ENCODE measurements at places on chromosomes 6 and 20.

- DNase-seq, result no peak
Observed at GRCh38 chr6:236519-236918, 55.8 kb upstream of the DUSP22 start.

- DNase-seq, result no peak
Observed at GRCh38 chr6:3371222-3371949, 85.5 kb downstream of the SLC22A23 start.

DNA sequence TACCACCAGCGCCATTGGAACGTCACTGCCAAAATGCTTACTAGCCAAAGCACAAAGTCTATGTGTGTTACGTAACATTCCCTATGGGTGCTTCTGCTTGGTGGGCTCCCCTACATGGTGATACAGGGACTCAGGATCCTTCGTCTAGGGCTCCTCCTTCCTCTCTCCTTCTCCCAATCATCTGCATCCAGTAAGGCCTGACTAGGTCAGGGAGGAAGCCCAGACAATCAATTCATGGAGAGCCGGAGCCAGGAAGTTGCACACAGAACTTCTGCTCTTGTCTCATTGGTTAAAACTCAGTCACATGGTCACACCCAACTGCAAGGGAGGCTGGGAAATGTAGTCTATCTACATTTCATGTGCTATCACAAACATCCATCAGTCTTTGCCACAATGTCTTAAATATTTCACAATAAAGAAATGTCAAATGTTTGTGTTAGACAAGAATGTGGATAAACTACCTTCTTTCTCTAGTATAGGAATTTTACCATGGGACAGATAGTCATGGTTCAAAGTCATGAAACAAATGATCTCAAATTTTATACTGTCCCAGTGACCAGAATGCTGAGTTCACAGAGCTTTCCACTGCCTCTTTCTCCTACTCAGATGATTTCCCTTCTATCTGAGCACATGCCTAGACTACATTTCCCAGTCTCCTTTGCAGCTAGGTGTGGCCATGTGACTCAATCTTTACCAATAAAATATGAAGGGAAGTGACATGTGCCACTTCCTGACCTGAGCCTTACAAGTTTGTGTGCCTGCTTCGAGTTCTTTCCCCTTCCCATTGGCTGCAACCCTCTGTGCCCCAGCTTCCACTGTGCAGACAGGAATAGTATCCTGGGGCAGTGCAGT is 9.3 kb upstream of the KCNK15 start:
- no peak for DNase-seq

GRCh38 chr6:23522792-23523547 is 603.0 kb upstream of the NRSN1 start:
- DNase-seq, result no peak

GRCh38 chr6:165811512-165811911 is 148.5 kb upstream of the PDE10A start:
- no peak for DNase-seq

DNA sequence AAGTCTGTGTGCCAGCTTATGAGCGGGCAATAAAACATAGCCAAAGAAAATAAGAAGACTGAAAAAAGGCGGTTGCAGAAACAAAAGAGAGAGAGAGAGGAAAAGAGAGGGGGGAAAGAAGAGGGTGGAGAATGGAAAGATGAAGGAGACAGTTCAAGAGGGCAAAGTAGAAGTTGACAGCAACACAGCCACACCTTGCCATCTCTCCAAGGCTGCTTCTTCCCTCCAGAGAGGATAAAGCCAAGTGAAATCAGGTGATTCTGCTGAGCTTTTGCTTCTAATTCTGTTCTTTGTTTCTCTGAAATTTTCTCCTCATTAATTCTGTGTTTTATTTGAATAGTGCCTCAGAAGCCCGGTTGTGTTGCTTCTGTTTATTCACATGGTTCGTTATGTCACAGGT is 48.5 kb downstream of the PTPRK start:
- DNase-seq, result no peak

GRCh38 chr6:72367439-72367838 is 254.4 kb upstream of the KCNQ5 start:
- no peak for DNase-seq

DNA sequence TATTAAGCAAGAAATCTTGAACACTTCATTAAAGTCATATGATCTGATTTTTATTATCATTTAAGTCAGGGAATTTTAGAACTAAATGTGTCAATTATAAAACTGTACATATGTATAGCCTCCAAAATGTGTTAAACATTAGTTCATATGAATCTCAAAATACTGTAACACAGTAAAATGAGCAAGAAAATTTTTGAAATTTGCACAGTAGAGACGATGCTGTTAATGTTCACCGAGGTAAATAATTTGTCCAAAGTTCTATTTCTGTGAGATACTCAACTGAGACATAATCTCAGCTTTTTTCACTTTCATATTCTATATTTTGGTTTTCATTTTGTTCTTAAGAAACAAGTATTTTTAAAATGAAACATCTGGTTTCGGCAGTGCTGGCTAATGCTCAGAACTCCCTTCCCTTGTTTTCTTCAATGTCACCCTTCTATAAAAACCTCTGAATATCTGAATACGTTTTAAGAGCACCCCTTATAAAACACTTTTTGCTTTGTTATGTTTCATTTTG is 353.1 kb downstream of the LAMA2 start:
- DNase-seq, result no peak

- DNase-seq, result no peak
Observed at GRCh38 chr6:72627539-72627938, 5.7 kb downstream of the KCNQ5 start.

DNA sequence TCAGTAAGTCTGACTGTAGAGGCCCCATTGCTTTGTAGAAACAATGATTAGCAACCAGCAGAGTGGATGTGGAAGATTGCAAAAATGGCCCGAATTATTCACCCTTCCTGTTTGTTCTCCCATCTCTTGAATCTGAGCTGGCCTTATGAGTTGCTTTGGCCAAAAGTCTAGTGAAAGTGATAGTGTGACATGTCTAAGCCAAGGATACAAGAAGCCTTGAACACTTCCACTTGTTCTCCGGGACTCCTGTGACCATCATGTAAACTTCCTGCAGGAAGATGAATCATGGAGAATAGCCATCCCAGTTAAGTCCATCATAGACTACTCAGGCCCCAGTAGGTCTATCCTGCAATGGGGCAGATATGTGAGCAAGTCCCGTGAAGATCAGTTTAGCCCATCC is 252.0 kb upstream of the JAG1 start:
- DNase-seq, result no peak

GRCh38 chr6:135088281-135088680 is 33.7 kb upstream of the HBS1L start:
- DNase-seq, result no peak

DNA sequence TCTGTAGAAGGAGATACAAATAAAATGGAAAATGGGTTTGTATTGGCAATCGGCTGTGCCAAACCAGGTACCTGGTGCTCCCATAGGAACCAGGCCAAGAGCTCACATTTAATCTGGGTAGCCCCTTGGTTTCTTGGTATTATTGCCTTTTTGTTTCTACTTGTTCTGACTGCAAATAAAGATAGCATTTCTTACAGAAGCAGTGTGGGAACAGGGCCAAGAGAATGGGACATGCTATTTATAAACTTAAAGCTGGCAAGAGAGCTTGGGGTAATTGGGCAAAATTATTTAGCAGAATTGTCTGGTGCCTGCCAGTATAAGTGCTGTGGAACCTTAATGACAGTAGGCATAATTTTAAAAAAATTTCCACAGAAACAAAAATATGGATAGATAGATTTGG is 113.5 kb upstream of the GLP1R start:
- no peak for DNase-seq

GRCh38 chr6:53724501-53724900 is 58.9 kb upstream of the KLHL31 start:
- DNase-seq, result no peak

- DNase-seq, result no peak
Observed at GRCh38 chr6:148829415-148830101, 82.7 kb downstream of the UST start.

GRCh38 chr6:117676577-117677218 is 1.4 kb downstream of the NUS1 start:
- no peak for DNase-seq

DNA sequence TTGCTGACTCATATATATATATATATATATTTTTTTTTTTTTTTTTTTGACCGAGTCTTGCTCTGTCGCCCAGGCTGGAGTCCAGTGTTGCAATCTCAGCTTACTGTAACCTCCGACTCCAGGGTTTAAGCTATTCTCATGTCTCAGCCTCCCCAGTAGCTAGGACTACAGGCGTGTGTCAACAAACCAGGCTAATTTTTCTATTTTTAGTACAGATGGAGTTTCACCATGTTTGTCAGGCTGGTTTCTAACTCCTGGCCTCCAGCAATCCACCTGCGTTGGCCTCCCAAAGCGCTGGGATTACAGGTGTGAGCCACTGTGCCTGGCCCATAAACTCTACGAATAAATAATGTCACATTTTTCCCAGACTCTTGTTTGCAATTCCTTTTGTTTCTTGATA is 4.8 kb downstream of the LRP11 start:
- no peak for DNase-seq

DNA sequence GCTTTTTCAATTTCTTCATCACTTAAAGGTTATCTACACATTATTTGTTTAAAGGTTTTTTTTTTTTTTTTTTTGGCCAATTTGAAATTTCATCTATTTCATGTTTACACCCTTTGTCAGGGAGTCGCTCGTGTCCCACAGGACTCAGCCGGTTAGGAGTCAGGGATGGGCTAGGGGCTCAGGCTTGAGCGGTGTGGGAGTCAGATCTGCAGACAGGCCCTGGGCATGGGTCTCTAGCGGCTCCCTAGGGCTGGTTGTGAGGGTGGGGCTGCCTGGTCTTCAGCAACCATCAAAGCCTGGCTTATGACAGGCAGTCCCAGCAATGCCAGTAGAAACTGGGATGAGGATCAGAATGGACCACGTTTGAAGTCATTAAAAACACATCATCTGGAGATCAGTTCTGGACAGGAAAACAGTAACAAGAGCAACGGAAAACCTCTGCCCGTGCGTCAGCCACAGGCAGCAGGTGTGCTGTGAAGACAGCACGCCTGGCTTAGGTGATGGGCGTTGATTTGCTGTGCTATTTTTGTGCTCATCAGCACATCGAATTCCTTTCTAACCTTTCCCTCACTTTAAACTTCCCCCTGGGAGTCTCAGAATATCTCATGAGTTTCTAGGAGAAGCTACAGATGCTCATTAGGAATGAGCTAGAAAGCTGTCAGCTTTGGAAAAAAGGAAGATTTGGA is 91.3 kb upstream of the MPC1 start:
- DNase-seq, result no peak

- DNase-seq, result peak; percentile 65
Observed at GRCh38 chr20:50575865-50576720, 65.9 kb downstream of the PTPN1 start.

DNA sequence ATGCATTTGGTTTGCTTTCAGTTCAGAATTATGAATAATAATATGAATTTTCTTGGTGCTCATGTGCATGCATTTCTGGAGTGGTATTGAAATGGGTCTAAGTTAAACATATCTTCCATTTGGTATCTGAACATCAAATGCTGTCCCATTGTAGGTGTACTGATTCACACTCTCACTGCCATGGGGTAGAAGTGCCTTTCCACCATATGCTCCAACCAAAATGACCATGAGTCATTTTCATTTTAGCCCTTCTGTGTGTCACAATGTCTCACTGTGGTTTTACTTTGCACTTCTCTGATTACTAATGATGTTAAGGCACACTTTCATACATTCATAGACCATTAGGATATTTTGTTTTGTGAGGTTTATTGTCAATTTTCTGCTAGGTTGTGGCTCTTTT is 211.9 kb downstream of the HAO1 start:
- DNase-seq, result no peak

DNA sequence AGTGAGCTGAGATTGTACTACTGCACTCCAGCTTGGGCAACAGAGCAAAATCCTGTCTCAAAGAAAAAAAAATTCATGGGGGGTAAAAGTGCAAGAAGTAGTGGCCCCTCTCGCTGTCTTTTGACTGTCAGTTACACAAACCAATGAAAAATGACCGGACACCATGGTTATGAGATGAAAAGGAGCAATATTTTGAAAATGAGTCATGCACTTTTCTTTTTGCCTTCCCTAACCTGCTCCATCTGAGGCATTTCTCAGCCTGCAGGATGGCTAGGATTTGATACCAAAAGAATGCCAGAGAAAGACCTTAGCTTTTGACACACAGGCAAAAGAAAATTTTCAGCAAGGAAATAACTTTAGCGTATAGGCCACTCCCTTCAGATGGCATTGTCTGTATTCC is 181.7 kb upstream of the ARID1B start:
- DNase-seq, result no peak

DNA sequence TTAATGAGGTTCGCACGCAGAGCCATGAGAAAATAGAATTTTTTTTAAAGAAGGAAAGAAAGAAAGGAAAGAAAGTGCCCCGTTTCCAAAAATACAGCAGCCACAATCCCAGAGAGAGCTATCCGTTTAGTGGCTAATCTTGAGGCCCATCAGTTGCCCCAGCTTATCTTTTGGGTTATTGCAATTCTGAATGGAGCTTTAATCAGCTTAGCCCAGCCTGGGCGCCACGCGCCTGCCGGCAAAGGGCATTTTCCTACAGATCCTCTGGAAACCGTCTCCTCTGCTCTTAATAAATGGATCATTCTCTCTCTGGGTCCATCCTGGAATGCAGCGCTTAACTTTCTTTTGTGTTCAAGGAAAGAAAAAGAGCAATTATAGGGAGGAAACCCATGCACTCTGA is 413.3 kb downstream of the MAFB start:
- no peak for DNase-seq

DNA sequence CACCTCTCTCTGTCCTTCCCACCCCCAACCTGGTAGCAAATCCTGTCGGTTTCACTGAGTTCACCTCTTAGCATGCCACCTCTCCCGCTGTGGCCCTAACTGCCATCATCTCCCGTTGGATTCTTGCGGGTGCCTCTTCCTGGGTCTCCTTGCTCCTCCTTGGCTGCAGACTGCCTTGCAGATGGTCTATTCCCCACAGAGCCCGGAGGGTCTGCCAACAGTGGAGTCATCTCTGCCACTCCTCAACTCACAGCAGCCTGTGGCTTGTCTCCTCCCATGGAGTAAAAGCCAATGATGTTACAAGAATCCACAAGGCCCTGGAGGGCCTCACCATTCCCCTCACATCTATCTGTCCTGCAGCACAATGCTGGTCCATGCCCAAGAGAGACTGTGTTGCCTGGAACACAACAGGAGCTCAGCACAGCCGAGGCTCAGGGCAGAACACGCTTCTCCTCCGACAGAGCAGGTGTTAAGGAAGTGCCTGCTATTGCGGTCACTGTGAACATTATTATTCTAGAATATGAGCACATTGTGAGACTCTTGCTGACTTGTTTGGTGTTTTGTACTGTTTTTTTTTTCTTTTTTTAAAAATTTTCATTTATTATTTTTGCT is 241.8 kb upstream of the SULF2 start:
- no peak for DNase-seq

DNA sequence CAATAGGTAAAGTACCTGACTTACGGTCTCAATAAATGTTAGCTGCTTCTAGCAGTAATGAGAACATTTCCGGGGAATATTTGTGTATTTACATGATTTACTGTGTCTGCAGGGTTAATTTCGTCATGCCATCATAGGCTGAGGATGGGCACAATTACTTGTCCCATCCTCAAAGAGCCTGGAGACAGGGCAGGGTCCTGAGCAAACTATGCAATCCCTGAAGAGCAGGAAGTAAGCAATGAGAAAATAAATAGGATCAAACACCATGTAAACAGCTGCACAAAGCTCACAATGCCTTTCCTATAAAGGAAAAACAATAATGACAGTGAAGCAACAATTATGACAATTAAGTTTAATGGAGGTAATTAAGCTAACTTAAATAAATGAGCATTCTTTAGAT is 114.6 kb upstream of the FOXQ1 start:
- DNase-seq, result no peak

- no peak for DNase-seq
Observed at GRCh38 chr20:46027245-46027853, 1.7 kb upstream of the SLC12A5 start.

GRCh38 chr6:41049521-41049920 is 3.5 kb upstream of the APOBEC2 start:
- DNase-seq, result no peak

Measured in stimulated activated CD4-positive, alpha-beta T cell treated with anti-CD3 and anti-CD28 coated beads, Interleukin-12 subunit alpha, Interleukin-12 subunit beta, amount 100 ng/mL, for 4 hours (primary cell).